ENCODE measurements at places on chromosomes 11 and 22. TPM values are rescaled to one million over a fixed set of nuclear protein-coding genes. Genes with fewer than 3 reads are reported as not detected.

DEUP1 gene
- not detected for total RNA-seq

CHADL gene
- total RNA-seq: not detected

HEPHL1 gene
- not detected for total RNA-seq

LTO1 gene
- 78.1 TPM for total RNA-seq

SGSM1 gene
- total RNA-seq: not detected

GSTT2B gene
- total RNA-seq: 17.0 TPM

ASCL3 gene
- total RNA-seq: not detected

ROBO3 gene
- total RNA-seq: 8.5 TPM

WT1 gene
- not detected for total RNA-seq

GRIK4 gene
- not detected for total RNA-seq

OR10A2 gene
- not detected for total RNA-seq

VWCE gene
- total RNA-seq: 0.03 TPM

MUC2 gene
- not detected for total RNA-seq

DNAL4 gene
- total RNA-seq: 33.9 TPM

CLTCL1 gene
- 7.3 TPM for total RNA-seq

ANO9 gene
- total RNA-seq: not detected

BAIAP2L2 gene
- total RNA-seq: not detected

OR8D4 gene
- not detected for total RNA-seq

MMP13 gene
- not detected for total RNA-seq

WNT7B gene
- not detected for total RNA-seq

C1QTNF5 gene
- 0.11 TPM for total RNA-seq

GLB1L2 gene
- not detected for total RNA-seq

MLC1 gene
- 0.03 TPM for total RNA-seq

APBB1 gene
- 12.0 TPM for total RNA-seq

UBQLN3 gene
- total RNA-seq: not detected

APOA5 gene
- not detected for total RNA-seq

NELL1 gene
- not detected for total RNA-seq

MOGAT2 gene
- total RNA-seq: not detected

C1QTNF6 gene
- 3.4 TPM for total RNA-seq

ASCL2 gene
- not detected for total RNA-seq

E2F8 gene
- 8.8 TPM for total RNA-seq

All from SJSA1 (cell line).